ENCODE measurements at places on chromosomes 1 and 21.
A peak's percentile ranks its signal among the peaks of the same experiment; 100 is the strongest.

GRCh38 chr21:17513214-17514123 lies 626 bp downstream of the CXADR start:
- peak; percentile 18 for DNase-seq

DNA sequence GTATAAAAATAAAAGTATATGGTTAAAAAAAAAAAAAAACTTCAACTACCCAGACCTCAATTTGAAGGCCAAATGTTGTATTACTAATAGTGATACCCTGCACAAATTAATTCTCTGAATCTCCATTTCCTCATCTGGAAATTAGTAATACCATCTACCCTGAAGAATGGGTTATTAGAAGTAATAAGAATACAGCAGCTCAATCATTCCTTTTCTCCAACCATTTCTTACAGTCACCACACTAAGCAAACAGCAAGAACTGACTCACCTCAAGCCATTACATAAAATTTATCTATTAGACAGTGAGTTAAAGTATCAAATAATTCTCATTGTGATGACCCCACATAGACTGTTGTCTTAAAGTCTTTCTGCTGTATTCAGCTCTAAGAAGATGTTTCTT lies 39.6 kb downstream of the RERE start:
- DNase-seq = no peak

- no peak for DNase-seq
These were observed 1.1 kb upstream of the CATSPER4 start for GRCh38 chr1:26189331-26189730.

DNA sequence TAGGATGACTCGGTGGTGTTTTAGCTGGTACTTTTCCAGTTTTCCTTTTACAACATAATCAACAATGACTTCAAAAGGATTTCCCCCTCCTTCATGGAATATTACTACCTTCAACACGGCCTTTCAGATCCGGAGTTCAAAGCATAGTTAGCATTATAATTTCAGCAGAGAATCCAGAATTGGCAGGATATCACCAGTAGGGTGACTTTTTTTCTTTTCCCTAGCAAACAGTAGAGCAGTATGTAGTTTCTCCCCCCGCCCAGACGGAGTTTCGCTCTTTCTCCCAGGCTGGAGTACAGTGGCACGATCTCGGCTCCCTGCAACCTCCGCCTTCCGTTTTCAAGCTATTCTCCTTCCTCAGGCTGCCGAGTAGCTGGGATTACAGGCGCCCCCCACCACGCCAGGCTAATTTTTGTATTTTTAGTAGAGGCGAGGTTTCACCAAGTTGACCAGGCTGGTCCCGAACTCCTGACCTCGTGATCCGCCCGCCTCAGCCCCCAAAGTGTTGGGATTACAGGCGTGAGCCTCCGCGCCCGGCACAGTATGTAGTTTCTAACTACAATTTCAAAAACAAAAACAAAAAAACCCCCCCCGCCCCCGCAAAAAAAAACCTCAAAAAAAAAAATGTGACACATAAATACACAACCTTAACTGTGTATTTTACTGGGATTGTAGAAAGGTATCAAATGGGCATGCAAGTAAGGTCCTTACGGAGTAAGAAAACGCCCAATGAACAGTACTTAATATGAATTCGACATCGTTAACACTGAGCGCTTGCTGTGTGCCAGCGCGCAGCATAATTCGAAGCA lies 1.5 kb upstream of the COX20 start:
- peak; percentile 65 for DNase-seq

DNA sequence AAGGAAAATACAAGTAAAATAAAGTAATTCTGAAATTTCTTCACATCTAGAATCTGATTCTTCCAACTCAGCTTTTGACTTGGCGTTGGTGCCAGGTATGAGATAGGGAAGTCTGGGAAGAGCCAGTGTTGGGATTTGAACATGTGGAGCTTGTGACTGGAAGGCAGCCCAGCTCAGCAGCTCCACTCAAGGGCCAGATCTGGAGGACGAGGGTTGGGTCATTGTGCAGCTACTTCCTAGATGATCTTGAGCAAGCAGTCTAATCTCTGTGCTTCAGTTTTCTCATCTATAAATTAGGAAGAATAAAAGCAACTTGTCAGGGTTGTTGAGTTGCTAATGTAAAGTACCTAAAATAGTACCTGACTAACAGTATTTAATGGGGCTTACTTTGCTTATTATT lies 5.0 kb downstream of the ADARB1 start:
- DNase-seq = no peak

- no peak for DNase-seq
These were observed 28.2 kb downstream of the PTGER3 start for GRCh38 chr1:71019233-71019969.

DNA sequence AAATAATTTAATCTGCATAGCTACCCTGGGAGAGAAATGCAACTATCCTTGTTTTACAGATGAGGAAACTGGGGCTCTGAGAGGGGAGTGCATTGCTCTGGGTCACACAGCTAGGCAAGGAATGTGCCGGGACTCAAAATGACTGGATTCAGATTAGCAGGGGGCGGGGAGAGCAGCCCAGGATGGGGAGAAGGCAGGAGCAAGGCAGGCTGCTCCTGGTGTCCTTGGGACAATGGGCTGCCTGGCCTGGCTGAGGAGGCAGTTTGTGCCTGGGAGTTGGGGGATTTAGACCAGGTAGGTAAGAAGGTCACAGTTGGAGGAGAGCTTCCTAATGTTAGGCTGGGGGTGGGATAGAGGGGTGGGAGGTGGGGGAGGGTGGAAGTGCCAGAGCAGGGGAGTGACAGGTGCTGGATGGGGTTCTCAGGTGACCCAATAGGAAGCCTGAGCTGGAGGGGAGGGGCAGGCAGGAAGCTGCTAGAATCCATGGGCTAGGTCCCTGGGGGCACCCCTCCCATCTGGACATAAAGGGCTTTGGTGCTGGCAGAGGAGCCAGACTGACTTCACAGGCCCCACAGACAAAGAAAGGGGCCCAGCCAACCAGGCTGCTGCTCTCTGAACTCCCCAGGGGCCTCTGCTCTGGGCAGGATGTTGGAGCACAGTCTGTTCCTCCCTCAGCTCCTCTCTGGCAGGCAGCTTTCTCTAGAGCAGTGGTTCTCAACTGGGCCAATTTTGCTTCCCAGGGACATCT lies 29.0 kb downstream of the TRIM62 start:
- no peak for DNase-seq

GRCh38 chr1:9476790-9477463 lies 62.3 kb upstream of the SLC25A33 start:
- no peak for DNase-seq

DNA sequence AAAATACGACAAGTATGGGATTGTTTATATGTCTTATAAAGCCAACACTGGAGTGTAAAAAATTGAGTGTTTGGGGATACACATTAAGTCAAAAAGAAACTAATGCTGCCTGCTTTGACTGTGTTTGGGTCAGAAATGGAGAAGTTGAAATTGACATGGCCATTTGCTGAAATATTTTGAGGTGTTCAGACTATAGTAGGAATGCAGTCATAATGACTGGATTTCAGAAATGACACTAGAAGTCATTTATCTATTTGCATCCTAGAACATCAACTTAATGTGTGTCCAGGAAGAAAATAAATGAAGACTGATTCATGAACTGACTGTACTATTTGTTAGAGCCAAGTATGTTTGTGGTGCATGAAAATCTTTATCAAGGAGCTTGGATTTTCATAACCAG lies 28.4 kb downstream of the RASAL2 start:
- no peak for DNase-seq

- DNase-seq = no peak
These were observed 8.7 kb upstream of the RAB4A start for GRCh38 chr1:229262239-229262638.

DNA sequence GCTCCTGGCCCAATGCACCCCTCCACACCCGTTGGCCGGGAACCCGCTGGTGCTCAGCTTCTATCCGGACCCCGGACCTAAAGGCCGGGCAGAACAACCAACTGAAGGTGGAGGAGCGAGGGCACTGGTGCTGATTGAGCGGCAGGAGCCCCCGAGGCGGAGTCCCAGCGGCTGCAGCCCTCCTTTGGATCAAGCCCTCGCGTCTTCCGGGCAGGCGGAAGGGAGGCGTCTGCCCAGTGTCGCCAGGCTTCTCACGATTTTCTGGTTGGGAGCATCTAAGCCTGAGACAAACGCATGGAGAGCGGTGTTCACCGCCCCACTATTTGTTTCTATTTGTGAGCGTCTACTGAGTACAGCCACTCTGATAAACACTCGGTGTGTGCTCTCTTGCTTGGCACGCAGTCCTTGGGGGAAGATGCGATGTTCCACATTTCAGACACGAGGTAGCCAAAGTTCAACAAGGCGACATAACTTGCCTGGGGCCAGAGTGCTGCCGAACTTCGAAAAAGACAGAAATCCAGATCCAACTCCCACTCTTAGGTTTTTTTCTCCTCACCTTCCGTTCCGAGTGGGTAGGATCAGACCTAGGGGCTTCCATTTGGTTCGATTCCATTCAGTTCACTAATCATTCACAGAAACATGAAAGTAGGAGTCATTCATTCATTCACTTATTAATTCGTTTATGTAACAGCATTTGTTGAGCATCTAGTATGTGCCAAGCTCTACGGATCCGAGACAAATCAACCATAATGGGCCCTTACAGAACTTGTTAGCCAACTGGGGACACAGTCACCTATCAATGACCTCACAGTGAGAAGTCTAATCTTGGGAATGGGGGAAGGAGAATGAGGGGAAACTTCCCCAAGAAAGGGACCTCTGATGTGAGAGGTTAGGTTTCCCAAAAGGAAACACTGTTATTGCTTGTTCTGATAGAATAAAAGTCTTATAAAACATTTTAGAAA lies 4.9 kb upstream of the DMRTA2 start:
- no peak for DNase-seq

DNA sequence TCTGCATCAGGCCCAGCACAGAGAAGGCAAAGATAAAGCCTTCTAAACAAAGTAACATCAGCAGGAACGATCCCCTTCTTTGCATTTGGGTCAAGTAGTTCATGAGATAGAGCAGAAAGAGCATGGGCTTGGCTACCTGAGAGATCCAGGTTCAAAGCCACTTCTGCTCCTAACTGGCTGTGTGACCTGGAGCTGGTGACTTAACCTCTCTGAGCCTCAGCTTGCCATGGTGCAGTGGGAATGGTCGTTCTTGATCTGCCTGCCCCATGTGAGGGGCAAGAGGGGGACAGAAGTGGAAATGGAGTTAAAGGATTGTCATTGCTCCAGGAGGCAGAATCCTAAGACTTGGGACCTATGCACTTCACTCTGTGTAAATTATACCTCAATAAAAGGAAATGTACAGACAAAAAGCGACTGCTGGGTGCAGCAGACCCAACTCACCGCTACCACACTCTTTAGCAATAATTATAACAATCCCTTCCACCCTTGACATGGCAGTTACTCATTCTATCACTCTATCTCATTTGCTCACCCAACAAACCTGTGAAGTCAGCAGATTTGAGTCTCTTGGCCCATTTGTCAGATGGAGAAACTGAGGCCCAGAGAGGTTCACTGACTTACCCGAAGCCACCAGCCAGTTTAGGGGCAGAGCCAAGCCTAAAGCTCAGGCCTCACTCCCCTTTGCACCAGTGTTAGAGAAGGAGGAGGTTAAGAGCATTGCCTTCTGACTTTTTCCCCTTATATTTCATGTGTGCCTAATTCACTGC lies 1.5 kb upstream of the MATN1 start:
- DNase-seq = no peak

DNA sequence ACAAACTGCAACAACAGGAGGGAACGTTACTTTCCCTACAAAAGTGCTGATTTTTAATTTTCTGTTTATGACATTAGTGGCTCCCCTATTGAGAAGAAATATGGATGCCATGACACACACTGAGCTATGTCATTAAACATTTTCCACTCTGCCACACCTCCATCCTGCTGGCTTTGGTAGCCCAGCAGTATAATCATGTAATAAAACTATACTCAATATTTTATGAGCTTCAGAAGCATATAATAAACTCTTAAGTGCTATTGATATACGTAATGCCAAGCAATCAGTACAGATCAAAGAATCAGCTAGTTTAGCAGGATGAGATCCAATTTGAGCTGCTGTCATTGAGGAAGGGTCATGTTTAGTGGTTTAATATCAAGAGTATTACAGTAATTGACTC lies 141.3 kb upstream of the LRRC7 start:
- DNase-seq = no peak

DNA sequence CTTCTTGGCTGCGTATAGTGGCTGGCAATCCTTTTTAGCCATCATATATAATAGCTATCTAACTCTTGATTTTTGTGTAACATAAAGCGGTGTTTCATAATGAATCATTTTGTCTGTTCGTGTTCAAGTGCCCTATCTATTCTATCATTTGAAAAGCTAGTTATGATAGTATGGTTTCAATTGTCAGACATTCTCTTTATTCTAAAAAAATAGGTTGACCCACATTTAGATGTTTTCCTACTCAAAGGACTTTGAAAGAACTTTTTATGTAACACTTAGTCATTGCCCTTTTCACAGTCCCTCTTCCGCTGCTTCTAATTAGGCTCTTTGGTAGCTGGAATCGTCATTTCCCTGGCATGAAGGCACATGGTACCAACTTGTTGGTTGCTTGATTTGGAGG lies 272.2 kb upstream of the B3GALT2 start:
- DNase-seq = peak; percentile 16

- no peak for DNase-seq
These were observed 1119.1 kb downstream of the AMY1C start for GRCh38 chr1:104868794-104869193.

- peak; percentile 10 for DNase-seq
These were observed 65.8 kb upstream of the PRKACB start for GRCh38 chr1:84078108-84078841.

- no peak for DNase-seq
These were observed 10.5 kb upstream of the PLCH2 start for GRCh38 chr1:2465371-2466269.

GRCh38 chr21:39003982-39004633 lies 179.1 kb downstream of the PSMG1 start:
- peak; percentile 45 for DNase-seq

DNA sequence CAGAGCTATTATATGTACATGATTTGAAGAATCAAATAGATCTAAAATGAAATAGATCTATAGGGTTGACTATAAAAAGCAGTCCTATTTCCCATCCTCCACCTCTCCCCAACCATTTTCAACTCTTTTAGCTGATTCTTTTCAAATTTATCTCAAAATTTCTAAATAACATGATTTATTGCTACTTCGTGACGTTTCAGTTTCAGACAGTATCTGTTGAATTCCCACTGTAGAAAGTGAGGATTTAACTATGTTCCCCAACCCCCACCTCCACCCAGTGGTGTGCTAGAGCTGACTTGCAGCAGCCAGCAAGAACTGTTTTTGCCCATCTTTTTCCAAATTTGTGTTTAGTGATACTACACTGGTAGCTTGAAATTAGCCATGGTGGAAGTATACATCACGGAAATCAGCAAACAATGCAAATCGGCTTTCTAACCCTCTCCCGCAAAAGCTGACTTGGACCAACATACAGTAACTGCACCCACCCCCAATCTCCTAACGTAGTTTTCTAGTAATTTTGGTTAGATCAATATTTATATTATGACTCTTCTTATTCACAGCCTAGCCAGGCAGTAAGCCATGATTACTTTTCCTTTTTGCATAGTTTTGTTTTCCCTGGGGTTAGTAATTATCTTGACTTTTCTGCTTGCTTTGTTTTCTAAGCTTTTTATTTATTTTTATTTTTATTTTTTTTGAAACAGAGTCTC lies 10.9 kb downstream of the SEMA4A start:
- no peak for DNase-seq

GRCh38 chr1:31458287-31458896 lies 45.4 kb downstream of the SERINC2 start:
- no peak for DNase-seq

- no peak for DNase-seq
These were observed 226.4 kb downstream of the DSCAM start for GRCh38 chr21:40620386-40621145.

- DNase-seq = no peak
These were observed 3.5 kb downstream of the OLFML2B start for GRCh38 chr1:162020150-162020549.

Measured in activated CD8-positive, alpha-beta T cell treated with anti-CD3 and anti-CD28 coated beads for 36 hours (primary cell).